Hindlimb muscle (tissue), 1 donor: ENCODE measurements at places on chromosomes 6 and 20.

DNA sequence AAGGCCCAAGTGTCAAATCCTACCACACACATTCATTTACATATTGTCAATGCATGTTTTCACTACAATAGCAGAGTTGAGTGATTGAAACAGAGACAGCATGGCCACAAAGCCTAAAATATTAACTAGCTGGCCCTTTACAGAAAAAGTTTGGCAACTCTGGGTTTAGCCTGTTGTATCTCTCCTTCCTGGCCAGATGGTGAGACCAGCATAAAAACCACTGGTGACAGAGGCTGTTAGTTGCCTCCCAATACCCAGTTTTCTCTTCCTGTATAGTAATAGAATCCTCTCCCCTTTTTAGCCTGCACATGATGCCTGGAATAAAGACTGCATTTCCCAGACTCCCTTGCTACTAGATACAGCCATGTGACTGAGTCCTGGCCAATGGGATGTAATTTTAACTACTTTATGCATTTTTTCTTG, 100.0 kb upstream of the TAB2 start:
- no peak for DNase-seq

- DNase-seq = no peak
These were observed 1005.5 kb upstream of the CITED2 start for GRCh38 chr6:140379919-140380318.

DNA sequence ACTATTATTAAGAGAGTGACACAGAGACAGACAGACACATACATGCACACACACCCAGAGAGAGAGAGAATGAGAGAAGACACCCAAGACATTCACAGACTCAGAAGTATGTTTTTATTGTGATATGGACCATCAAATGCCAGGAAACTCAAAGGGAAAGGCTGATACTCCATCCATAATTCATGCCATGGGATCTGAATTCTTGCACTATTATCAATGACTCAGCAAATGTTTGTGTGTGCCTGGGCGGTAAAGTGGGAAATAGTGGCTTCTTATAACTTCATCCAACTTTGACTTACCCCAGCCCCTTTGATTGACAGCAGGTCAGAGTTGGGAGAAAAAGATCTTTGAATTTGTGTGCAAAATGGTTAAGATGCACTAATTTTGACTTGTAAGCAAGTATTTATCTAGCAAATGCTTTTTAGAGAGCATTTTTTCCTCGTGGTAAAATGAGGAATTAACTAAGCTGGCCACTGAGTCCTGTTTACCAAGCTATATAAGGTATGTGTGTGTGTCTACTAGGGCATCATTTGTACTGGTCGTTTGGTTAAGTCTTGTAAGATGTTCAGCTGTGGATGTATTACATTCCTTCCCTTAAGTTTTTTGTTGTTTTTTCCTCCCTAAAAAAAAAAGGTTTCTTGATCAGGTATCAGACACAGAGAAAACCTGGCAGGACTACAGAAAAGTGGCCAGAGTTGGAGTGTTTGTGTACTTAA, 3.0 kb upstream of the CCN2 start:
- DNase-seq = no peak

DNA sequence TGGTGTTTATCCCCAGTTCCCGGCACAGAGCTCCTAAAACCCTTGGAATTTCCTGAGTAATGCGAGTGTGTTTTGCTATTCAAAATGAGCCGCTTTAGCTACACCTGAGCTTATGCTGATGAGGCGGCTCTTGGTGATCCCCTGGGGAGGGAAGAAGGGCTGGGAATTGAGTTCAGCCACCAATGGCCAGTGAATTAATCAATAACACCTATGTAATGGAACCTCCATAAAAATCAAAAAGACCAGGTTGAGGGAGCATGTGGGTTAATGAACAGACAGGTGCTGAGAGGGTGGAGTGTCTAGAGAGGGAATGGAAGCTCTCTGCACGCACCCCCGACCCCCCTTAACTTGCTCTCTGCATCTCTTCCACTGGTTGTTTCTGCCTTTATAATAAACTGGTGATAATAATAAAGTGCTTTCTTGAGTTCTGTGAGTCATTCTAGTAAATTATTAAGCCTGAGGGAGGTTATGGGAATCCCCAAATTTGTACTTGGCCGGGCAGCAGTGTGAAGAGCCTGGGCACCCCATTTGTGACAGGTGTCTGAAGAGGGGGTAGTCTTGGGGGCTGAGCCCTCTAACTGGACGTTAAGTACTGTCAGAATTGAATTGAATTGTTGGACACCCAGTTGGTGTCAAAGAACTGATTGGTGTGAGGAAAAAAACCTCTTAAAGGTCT, 24.6 kb upstream of the SERPINB1 start:
- DNase-seq = no peak

GRCh38 chr6:33373960-33374910, 17.4 kb upstream of the KIFC1 start:
- DNase-seq = no peak

DNA sequence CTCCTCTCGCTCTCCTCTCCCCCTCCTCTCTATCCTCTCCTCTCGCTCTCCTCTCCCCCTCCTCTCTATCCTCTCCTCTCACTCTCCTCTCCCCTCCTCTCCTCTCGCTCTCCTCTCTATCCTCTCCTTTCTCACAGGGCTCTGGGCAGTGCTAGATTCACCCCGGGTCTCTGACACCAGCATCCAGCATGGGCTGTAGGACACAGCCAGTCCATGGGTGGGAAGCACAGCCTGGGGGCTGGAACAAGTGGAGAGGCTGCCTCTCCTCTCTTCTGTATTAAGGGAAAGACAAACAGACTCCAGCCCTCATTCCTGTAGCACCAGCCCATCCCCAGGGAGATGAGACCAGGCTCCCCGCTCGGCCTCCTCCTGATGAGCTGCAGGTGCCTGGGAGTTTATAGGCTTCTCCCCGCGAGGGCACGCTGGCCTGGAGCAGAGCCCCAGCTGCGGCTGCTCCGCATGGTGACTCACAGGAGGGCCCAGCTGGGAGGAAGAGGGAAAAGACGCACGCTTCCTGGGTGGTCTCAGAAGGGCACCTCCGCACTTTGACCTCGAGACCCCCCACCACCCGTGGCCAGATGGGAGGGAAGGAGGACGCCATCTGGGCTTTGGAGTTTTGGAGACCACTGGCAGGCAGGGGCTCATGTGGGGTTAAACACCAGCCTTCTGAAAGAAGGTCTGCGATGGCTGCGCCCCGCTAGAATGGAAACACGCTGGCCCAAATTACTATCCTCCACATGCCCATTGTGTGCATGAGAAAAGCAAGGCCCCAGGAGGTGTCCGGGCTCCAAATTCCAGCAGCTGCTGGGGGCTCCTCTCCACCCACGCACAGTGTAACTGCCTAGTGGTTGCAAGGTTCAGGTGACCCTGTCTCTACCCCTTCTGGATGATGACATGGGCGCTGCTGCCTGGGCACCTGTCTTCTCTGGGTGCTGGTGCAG, 68.0 kb downstream of the BMP7 start:
- DNase-seq = no peak

GRCh38 chr20:41116282-41116956, 20.9 kb upstream of the PLCG1 start:
- no peak for DNase-seq

DNA sequence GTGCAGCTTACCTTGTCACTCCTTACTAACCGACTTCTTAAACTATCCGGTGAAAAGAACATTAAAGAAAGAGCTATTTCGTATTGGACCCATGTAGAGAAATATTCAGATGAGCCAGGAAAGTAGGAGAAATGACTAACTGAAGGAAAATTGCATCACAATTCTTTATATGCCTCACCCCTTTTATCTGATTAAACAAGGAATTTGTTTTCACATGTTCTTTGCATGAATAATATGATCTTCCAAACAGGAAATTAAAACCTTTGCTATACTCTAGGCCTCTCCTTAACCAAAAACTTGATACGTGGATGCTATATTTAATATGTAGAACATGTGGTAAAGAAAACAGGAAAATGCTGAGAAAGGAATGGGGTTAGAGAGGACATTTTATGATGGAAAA, 41.9 kb upstream of the LRRC1 start:
- no peak for DNase-seq

- peak; percentile 44 for DNase-seq
These were observed 54.4 kb downstream of the JAG1 start for GRCh38 chr20:10619427-10619826.

DNA sequence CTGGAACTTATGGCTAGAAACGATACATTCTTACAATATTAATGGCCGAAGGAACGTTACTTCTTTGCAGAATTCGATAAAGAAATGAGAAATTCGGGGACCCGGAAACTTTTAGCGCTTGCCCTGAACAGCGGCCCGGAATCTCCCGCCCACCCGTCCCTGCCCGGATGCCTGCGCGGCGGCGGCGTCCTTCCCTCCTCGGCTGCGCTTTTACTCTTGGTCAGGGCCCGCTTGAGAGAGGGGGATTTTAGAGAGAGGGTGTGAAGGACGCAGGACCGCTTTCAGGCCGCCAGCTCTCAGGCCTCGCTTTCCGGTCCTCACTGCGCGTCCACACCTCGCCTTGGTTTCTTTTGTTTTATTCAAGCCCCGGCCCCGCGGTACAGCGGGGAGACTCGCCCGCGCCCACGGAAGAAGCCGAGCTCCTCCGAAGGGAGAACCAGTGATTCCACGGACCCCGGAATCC, 243.7 kb downstream of the ARID1B start:
- peak; percentile 77 for DNase-seq

- DNase-seq = no peak
These were observed 43.4 kb upstream of the TFAP2A start for GRCh38 chr6:10458287-10458686.

DNA sequence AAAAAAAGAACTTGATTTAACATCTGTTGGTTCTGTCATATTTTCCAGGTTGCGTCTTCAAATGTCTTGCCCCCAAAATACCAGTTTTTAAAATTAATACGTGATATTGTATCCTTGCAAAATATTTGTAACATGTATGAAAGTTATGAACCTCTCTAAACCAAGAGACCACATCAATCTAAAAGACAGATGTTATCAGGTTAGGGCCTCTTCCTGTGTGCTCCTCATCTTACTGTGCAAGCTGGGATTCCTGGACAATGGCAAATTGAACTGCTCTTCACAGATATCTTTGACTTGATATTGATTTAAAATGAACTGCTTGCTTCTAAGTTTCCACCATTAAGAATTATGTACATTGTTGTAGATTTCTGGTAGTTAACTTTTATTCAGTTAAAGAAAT, 9.6 kb downstream of the TMEM239 start:
- no peak for DNase-seq

DNA sequence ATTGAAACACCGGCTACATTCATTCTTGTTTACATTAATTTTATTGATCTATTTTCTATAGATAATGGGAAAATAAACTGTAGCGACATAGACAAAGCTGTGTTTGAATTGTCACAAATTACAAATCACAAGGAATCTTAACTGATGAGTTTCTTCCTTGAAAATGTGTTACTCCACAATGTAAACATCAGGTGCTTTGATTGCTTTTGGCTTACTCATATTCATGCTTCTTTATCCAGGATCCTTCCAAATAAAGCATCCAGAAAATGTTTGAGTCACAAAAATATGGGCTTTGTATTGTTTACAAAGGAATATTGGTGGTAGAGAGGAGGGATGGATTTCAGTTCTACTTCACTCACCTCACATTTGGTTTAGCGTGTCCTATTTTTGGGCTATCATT, 64.0 kb downstream of the BMP2 start:
- no peak for DNase-seq

DNA sequence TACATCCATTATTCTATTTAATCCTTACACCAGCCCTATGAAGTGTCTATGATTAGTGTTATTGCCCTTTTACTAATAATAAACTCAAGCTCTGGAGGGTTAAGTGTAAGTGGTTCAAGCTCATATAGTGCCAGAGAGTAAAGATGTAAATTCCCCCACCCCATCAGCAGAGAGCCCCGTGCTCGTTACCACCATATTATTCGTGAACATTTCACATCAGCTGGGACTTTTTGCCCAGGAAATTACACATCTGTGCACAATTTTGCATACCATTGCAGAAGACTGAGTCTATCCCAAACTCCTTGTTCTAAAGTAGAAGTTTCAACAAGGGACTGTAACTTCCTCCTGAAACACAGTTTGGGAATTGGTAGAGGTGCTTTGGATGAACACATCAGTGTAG, 220.1 kb downstream of the BCAS1 start:
- no peak for DNase-seq

DNA sequence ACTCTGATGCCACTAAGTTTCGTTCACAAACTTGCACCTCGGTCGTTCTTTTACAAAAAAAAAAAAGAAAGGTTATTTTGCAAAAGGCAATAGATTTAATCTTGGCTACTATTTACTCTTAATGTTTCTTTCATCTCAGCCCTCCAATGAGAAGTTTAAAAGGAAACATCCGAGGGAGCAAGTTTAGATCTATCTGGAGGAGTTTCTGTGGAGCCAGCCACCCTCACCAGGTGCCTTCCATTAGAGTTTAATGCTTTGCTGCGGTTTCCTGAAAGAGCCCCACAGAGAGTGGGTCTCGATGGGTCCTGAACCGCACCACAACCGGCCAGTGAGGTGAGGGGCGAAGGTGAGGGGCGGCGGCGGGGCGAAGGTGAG, 632 bp downstream of the PRKN start:
- peak; percentile 19 for DNase-seq

GRCh38 chr6:11387707-11388430, 149.7 kb upstream of the TMEM170B start:
- DNase-seq = no peak

DNA sequence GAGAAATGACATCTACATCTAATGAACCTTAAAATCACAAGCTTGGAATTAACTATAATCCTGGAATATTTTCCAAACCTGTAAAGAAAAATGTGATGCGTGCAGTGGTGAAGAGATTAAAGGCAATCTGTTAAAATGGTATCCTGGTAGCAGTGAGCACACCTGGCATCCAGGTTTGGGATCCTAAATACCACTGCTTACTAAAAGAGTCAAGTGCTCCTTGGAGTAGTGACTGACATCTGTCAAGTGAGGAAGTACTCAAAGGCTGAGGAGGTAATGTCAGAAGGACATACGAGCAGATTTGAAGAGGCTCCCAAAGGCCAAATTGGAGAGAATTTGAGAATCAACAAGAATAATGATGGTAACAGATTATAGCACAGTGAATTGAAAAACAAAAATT, 32.8 kb downstream of the PCMT1 start:
- no peak for DNase-seq

DNA sequence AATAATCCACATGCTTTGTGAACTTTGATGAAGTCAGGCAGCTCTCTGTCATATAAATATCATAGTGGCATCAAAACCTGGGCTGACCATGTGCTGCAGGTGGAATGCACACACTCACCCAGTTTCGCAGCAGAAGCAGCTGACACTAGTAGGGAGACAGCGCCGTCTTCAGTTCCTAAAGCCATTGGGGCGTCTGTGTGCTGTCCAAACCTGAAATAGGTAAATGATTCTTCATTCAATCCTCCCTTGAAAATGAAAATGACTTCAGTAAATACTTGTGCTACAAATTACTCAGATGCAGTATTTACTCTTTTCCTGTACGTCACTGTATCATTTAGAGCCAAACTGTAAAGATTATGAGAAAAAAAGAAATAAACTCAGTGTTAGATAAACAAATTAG, 127.5 kb downstream of the EYA4 start:
- DNase-seq = no peak

DNA sequence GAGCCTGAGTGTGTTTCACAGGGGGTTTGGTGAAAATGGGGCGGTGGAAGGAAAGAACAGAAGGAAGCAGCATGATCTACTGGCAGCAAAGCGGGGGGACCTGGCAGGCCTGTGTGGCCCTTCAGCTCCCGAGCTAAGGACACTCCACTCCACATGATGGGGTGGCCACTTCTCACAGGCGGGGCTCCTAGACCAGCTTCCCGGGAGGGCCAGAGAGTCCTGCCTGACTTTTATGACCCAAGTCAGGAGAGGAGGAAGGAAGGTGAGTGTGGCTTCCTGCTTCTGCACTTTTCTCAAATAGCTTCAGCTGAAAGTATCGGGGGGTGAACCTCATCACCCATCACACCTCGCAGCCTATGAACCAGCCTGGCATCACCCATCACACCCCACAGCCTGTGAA, 117.5 kb upstream of the AFDN start:
- no peak for DNase-seq

- no peak for DNase-seq
These were observed 293.0 kb upstream of the PRDM1 start for GRCh38 chr6:105793130-105793529.
